ENCODE measurements at places on chromosomes 13 and 19.

- DNase-seq: no peak
Measured at GRCh38 chr19:16376649-16377048, 52.0 kb downstream of the KLF2 start.

- no peak for DNase-seq
Measured at GRCh38 chr19:3167533-3168272, 10.9 kb upstream of the S1PR4 start.

- peak; percentile 39 for DNase-seq
Measured at GRCh38 chr19:47047763-47048405, 540 bp downstream of the TMEM160 start.

- DNase-seq: no peak
Measured at GRCh38 chr13:21316376-21316775, 139.9 kb downstream of the MRPL57 start.

DNA sequence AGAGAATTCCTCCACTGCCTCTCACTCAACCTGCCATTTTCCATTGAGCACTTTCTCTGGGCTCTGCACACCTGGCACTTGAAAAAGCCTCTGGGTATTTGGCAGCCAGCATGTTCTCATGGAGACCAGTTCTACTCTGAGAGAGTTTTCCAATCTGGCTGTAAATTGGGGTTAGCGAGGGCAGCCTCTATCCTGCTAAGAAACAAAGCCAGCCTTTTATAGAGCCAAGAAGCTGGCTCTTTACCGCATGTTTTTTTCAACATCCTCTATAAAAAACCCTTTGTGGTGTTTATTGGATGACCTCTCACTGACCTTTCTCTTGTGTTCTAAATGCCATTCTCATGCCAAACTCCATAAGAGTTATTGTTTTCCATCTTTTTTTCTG lies 52.6 kb upstream of the RCBTB2 start:
- DNase-seq: no peak

DNA sequence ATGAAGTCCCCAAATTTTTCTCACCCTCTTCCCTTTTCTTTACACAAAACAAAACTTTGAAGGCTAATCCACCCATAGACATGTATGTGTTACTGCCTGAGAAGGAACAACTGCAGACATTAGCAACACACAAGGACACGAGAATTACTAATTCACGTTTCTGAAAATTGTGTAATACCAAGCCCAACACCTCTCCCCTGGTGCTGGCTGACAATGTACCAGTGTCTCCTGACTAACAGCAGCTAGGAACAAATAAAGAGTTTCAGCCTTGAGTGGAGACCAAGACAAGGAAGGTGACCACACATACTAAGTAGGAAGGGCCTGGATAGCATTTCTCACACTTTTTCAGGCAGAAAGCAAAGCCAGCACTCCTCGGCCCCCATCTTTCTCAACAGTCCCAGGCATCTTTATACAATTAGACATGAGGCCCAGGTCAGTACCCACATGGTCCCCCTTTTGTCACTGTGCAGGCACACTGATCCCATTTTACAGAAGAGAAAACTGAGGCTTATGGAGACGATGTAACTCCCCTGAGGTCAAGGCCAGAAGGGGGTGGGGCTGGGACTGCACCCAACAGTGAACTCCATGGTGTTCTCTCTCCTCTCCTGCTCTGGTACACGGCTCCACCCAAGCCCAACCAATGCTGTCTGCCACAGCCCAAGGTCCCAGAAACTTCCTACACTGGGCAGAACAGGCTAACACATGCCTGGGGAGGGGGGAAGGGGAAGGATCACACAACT lies 8.7 kb downstream of the BRD4 start:
- DNase-seq: no peak

DNA sequence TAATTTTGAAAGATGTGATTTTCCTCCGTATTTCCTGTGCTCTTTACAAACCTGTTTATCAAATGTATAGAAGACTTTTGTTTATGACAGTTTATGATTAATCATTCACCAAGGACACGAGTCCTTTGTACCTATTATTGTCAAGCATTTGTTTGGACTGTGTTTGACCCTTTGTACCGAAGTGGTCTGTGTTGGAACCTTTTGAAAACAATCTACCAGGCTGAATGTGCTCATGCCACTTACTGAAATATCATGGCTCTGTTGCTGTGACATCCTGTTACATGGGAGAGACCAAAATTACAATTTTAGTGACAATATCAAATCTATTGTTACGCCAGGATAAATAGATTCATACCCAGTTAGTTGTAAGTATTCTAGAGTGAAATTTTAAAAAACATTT lies 193.6 kb downstream of the IRS2 start:
- no peak for DNase-seq

- no peak for DNase-seq
Measured at GRCh38 chr13:42625611-42626010, 51.7 kb downstream of the TNFSF11 start.

GRCh38 chr13:113360446-113360845 lies 3.5 kb downstream of the GRTP1 start:
- no peak for DNase-seq

DNA sequence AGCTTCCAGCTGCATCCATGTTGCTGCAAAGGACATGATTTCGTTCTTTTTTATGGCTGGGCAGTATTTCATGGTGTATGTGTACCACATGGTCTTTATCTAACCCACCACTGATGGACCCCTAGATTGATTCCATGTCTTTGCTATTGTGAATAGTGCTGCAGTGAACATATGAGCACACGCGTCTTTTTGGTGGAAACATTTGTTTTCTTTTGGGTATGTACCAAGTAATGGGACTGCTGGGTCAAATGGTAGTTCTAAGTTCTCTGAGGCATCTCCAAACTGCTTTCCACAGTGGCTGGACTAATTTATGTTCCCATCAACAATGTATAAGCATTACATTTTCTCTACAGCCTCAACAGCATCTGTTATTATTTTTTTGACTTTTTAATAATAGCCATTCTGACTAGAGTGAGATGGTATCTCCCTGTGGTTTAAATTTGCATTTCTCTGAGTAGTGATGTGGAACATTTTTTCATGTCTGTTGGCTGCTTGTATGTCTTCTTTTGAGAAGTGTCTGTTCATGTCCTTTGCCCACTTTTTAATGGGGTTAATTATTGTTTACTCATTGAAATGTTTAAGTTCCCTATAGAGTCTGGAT lies 6.8 kb upstream of the UBE2L5 start:
- no peak for DNase-seq

- no peak for DNase-seq
Measured at GRCh38 chr13:71210861-71211260, 656.1 kb downstream of the DACH1 start.

GRCh38 chr13:99153219-99153618 lies 47.4 kb upstream of the UBAC2 start:
- no peak for DNase-seq

DNA sequence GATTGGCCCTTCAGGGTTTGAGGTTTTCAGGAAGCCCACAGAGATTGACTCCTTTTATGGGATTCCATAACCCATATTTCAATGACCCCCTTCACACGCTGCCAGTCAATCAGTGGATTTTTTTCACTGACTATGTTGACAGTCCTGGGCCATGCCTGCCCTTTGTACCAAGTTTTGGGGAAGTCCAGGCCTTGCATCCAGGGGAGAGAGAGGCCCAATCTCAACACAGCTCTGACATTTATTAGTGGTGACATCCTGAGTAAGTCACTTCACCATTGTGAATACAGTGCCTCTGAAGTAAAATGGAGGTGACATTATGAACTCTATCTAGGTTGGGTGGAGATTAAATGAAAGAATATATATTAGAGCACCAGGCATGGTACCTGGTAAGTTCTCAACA lies 181.1 kb downstream of the NUFIP1 start:
- no peak for DNase-seq

DNA sequence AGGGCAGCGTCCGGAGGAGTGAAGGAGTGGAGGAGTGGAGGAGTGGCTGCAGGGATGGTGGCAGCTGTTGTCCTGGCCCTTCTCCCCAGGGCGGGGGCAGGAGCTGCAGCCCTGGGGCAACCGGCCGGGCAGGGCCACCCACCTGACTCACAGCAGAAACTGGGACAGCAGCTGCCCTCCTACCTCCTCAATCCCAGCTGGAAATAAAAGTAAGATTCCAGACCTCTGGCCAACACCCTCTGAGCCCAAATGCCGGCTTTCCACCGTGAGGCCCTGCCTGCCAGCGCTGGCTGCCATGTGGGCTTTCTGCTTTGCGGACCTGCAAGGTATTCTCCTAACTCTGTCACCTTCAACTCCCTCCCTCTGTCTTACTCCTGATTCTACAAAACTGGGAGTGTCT lies 3.3 kb upstream of the CLPP start:
- no peak for DNase-seq

DNA sequence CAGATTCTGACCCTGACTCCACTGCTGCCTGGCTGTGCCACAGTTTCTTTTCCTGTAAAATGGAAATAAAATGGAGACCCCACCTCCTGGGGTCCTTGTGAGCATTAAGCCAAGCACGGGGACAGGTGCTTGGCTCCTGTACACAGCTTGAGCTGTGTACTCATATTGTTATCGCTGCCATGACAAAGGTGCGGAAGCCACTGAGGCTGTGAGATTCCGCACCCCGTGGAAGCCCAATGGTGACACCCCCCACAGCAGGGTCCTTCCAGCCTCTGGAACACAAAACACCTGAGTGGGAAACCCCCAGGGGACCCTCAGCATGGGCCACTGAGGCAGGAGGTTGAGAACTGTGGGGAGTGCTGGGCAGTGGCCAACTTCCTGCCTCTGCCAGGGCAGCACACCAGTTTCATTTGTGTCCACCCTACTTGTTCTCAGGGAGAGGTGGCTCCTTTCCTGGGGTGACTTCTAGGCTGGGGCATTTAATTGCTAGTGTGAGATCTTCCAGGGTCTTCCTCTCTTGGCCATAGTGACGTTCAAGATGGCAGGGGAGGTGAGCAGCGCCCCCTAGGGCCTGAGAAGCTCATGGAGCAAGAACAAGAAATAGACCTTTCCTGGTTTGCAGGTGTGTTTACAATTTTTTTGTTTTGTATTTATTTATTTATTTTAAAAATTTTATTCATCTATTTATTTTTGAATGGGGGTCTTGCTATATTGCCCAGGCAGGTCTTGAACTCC lies 5.4 kb upstream of the JSRP1 start:
- peak; percentile 48 for DNase-seq

DNA sequence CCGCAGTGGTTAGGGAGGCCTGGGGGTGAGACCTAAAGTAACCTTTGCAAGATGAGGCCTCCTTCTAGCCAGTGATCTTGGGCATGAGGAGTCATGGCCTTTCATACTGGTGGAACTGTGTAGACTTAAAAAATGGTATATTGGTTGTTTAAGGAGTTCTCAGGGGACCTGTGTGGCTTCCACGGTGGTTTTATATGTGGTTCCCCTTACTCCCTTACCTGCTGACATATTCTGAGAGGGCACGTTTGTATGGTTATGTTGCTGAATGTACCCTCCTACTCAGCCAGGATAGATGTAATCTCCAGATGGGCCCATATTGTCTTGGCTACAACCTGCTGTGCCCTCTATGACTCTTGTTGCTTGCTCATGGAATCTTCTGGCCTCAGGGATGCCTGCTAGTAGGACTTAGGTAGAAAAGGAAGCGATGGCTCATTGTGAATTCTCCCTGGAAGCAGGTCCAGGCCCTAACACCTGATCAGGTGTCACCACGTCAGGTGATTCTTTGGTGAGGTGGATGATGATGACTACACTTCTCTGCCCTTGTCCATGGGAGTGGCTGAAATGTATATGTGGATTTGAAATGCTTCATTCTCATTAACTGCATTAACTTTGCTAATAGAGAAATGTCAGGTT lies 1.8 kb downstream of the ZNF460 start:
- DNase-seq: no peak

DNA sequence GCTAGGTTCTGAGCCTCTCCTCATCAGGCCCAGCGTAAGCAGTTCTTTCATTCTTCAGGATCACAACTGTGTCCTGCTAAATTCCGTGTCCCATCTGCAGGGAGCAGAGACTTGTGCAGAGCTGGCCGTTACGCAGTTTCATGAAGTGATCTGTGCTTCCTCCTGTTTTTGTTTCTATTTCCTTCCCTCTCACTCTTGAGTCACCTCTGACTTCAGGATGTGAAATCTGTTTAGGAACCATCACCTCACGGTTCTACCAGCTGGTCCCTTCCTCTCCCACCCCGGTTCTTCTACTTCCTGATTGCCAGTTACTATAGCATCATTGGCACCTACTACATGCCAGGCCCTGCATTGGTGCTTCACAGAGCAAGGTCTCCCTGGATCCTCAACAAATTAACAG lies 8.5 kb downstream of the MAU2 start:
- DNase-seq: no peak

DNA sequence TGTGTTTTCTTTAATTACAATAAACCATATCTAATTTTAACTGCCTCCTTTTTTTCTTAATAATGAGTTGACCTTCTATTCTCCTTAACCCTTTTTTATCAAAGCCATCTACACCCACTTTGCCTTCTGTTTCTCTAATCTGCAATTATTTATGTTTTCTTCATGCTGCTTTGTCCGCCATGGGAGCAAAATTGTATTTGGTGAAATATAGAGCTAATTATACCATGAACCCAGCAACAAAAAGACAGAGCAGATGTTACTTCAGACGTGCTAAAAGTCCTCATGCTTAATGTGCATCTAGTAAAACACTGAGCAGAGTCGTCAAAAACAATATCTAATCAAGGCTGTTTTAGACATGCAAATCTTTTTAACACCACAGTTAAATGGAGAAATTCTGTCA lies 264.7 kb downstream of the DACH1 start:
- no peak for DNase-seq

DNA sequence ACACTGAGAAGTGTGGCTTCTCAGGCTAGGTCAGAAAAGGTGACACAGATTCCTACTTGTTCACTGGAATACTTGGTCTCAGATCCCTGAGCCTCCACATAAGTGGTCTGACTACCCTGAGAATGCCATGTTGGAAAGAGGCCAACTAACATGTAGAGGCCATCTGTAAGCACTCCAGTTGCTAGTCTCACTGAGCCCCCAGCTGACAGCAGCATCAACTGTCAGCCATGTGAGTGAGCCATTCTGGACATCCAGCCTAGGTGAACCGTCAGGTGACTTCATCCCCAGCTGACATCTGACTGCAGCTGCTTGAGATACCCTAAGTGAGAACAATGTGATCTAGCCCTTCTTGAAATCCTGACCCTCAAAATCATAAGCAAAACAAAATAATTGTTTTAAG lies 18.1 kb upstream of the ARL11 start:
- no peak for DNase-seq

- no peak for DNase-seq
Measured at GRCh38 chr13:27665761-27666160, 44.1 kb downstream of the POLR1D start.

GRCh38 chr19:33676999-33677665 lies 55.4 kb downstream of the CHST8 start:
- DNase-seq: no peak
